ENCODE measurements at places on chromosomes 2 and 18.

GRCh38 chr2:235599596-235600338 is 105.9 kb downstream of the AGAP1 start:
- DNase-seq, result no peak

- DNase-seq, result no peak
Measured at GRCh38 chr2:105752691-105753358, 8.1 kb downstream of the NCK2 start.

DNA sequence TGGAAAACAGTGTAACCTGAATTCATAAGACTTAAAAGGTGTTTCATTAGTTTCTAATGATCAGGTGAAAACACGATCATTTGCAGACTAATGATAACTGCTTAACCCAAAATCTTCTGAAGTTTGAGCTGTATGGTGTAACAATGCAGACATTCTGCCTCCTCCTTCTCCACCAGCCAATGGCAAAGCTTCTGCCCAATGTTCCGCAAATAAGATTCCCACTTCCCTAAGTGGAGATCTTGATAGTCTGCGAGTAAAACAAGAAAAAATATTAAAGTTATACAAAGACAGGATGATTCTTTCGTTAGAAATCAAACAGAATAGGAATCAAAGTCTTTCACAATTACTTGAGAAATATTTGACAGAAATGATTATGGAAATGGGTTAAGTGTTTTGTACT is 8.1 kb downstream of the C2orf42 start:
- DNase-seq, result no peak

GRCh38 chr18:22188559-22189267 is 19.3 kb downstream of the GATA6 start:
- no peak for DNase-seq

DNA sequence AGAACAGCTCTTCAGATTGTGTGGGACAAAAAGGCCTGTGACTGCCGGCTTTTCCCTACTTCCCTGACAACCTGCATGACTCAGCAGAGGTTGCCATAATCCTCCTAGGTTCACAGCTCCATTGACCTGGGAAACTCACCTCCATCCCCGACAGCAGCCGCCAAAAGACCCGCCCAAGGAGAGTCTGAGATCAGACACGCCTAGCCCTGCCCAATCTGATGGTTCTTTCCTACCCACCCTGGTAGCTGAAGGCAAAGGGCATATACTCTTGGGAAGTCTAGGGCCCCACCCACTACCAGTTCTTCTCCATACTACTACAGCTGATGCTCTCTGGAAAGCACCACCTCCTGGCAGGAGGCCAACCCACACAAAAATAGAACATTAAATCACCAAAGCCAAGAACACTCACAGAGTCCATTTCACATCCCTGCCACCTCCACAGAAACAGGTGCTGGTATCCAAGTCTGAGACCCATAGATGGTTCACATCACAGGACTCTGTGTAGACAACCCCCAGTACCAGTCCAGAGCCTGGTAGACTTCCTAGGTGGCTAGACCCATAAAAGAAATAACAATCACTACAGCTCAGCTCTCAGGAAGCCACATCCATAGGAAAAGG is 140.6 kb downstream of the NETO1 start:
- DNase-seq, result no peak

DNA sequence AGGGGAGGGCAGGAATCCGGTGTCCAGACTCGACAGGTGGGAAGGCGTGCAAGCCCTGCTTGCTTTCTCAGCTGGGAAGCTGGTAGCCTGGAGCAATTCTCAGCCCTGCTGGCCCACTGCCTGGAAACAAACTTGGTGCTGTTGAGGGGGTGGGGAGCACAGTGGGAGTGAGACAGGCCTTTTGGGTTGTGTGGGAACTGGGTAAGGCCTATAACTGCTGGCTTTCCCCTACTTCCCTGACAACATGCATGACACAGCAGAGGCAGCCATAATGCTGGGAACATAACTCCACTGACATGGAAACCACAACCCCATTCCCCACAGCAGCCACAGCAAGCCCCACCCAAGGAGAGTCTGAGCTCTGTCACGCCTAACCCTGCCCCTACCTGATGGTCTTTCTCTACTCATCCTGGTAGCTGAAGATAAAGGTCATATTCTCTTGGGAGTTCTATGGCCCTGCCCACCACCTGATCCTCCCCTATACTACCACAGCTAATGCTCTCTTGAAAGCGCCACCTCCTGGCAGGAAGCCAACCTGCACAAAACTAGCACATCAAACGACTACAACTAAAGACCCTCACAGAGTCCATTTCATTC is 122.9 kb upstream of the ACVR1C start:
- peak; percentile 40 for DNase-seq

DNA sequence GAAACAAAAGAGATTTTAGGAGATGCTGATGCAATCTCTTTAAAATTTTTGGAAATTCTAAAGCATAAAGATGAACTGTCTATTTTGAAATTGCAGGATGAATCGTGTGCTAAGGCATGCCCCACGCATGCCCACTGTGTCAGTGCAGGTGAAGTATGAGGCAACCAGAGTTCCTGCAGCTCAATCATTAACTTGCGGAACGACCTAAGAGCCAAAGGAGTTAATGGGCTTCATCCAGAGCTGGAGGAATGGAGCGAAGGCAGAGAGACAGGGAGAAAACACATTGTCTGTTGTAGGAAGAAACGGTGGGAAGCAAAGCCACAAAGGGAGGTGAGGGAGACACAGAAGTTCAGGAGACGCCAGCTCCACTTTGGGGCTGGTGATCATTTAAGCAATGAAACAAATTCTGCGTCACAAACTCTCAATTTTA is 265.2 kb downstream of the CCDC85A start:
- no peak for DNase-seq

GRCh38 chr2:128817171-128817570 is 498.5 kb upstream of the HS6ST1 start:
- DNase-seq, result no peak

GRCh38 chr2:166170356-166170755 is 42.5 kb upstream of the SCN1A start:
- no peak for DNase-seq

GRCh38 chr2:45905632-45905958 is 254.1 kb downstream of the PRKCE start:
- no peak for DNase-seq

GRCh38 chr18:80143881-80144280 is 34.8 kb downstream of the ADNP2 start:
- DNase-seq, result no peak

- DNase-seq, result no peak
Measured at GRCh38 chr18:48342125-48342524, 67.1 kb downstream of the ZBTB7C start.

DNA sequence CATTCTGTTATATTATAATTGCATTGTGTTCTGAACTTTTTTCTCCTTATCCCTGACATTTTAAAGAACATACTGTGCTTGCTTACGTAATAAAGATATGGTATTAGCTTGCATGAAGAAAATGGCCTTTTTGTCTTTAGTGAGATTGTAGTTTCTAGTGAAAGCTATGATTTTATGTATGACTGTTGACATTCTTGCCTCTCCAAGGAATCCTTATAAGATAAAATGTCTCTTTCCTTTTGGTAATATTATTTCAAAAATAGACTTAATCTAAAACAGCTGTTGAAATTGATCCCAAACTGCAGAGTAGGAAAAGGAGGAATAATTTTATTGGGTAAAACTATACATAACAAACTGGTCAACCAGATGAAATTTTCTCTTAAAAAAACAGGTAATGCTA is 40.8 kb upstream of the CCDC102B start:
- DNase-seq, result no peak

GRCh38 chr2:164917296-164917903 is 37.9 kb downstream of the SLC38A11 start:
- no peak for DNase-seq

DNA sequence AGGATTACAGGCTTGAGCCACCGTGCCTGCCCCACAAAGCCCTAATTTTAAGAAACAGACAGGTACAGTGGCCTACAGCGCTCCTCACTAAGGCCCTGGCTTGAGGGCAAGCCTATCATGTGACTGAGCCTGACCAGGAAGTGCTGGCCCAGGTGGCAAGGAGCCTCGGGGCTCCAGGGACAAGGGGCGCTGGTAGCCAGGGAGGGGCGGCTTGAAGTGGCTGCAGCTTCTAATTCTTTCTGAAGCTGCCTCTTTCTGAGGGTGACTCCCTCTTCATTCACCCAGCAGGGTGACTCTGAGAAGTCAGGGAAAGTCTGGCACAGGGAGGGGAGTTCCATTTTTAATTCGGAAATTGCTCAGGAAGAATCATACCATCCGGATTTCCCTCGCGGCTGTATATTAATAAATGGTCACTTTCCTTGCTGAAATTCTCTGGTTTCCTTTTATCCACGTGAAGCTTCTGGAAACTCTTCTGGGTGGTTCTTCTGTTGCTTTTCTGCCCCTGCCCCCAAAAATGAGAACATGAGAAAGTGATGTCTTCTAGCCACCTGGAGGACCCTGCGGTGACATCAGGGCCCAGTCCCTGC is 115.7 kb downstream of the FAM210A start:
- DNase-seq, result no peak

- DNase-seq, result no peak
Measured at GRCh38 chr2:160261732-160262131, 61.7 kb upstream of the ITGB6 start.

GRCh38 chr2:51981783-51982182 is 949.9 kb upstream of the NRXN1 start:
- no peak for DNase-seq

DNA sequence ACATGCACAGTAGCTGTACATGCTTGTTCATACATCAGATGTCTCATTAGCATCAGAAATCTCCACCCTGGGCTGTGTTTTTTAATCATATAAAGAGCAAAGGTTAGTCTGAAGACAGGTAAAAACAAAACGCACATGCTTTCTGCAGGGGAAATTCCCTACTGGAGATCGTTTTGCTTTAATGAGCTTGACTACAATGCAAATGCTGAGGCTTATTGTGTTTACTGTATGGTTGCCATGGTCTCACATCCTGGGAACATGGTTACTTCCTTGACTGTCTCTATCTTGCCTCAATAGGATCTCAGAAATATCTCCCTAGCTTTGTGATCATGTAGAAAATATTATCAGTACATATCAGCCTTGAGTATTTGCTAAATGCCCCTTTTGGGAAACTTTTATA is 336.5 kb upstream of the TFPI start:
- DNase-seq, result no peak

GRCh38 chr2:58436872-58437271 is 195.7 kb upstream of the FANCL start:
- DNase-seq, result no peak

GRCh38 chr2:120036145-120036544 is 23.3 kb downstream of the EPB41L5 start:
- no peak for DNase-seq

- no peak for DNase-seq
Measured at GRCh38 chr2:236956031-236956618, 129.6 kb upstream of the COPS8 start.

- no peak for DNase-seq
Measured at GRCh38 chr2:18662689-18663088, 73.3 kb upstream of the NT5C1B start.

DNA sequence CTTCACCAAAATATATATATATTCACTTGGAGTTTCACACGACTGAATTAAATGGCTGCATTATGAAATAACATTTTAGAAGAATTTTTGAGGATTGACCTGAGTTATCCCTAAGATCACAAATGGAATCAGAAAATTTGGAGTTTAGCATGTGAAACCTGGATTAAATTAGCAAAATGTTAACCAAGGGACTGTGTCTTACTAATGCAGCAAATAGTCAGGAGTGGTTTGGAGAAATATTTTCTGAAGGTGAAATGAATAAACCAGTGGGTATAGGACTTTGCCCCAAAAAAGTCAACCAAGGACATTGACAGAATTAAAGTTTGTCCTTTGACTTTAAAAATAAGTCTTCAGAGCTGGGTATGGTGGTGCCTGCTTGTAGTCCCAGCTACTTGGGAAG is 111.2 kb downstream of the PRPF40A start:
- no peak for DNase-seq

Data from CD4-positive, alpha-beta T cell treated with Interleukin-6 for 4 hours (primary cell).